PC-9 (cell line): ENCODE measurements at places on chromosomes 11 and 22. TPM values are rescaled to one million over a fixed set of nuclear protein-coding genes. Genes with fewer than 3 reads are reported as not detected.

DNA sequence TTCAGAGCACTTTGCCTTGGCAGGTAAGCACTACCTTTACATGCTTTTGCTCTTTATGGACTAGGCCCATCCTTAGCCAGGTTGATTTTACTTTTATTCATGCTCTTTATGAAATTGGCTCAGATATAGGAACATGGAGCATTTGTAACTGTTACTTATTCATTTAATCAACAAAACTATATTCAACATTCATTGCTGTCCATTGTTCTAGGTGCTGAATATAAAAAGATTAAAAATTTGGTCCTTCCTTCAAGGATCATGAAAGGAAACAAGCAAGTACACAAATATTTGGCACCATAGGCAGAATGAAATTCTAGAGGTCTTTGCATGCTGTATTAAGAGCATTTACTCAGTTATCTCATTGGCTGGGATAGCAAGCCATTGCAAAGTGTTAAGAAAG lies 161.9 kb upstream of the TTC12 start:
- no peaks in the 10 kb centered on the region for H3K27me3 ChIP-seq
- H3K4me3 ChIP-seq, result no peak overlapping the region
- H3K27ac ChIP-seq, result no peak overlapping the region
- DNase-seq, result no peak
- no peaks in the 10 kb centered on the region for H3K4me1 ChIP-seq

DNA sequence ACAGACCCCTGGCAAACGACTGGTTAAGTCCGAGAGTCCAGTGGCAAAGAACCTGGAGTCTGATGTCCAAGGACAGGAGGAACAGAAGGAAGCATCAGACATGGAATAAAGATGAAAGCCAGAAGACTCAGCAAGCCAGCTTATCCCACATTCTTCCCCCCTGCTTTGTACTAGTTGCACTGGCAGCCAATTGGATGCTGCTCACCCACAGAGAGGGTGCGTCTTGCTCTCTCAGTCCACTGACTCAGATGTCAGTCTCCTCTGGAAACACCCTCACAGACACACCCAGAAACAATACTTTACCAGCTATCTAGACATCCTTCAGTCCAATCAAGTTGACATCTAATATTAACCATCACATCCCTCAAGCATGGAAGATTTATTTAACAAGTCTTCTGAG lies 1265.8 kb upstream of the CNTN5 start:
- H3K27me3 ChIP-seq, result no peaks in the 10 kb centered on the region
- H3K4me3 ChIP-seq, result no peak overlapping the region
- no peaks in the 10 kb centered on the region for H3K36me3 ChIP-seq
- no peak for DNase-seq
- H3K27ac ChIP-seq, result no peak overlapping the region

GRCh38 chr11:73236205-73236765 lies 18.2 kb downstream of the P2RY2 start:
- H3K4me1 ChIP-seq, result peaks cover 48% of the 10 kb centered on the region
- DNase-seq, result no peak
- H3K27me3 ChIP-seq, result no peaks in the 10 kb centered on the region

DNA sequence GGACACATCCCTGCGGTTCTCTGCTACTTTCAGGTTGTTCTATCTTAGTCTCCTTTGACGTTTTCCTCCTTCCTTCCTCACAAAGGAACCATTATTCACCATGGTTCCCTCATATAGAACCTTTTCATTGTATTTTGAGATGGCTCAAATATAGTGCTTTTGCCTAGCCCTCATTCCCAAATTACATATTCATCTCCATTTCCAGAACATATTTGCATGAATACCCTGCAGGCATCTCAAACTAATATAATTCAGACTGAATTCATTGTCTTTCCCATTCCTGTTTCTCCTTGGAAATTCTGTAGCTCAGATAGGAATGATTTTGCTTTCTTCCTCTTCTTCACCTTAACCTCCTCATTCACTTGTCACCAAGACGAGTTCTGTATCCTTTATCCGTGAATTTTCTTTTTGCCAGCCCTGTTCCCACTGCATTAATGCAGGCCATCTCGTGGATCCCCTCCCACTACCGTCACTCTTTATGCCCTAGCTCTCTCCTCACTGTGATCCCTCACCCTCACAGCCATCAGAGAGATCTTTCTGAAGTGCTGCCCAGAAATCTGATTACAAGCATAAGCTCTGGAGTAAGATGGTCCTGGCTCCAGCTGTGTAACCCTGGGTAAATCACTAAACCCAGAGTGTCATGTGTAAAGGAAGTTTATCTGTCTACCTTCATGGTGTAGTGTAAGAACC lies 23.3 kb downstream of the PIWIL4 start:
- H3K27me3 ChIP-seq, result no peaks in the 10 kb centered on the region
- peaks cover 44% of the 10 kb centered on the region for H3K4me1 ChIP-seq
- H3K4me3 ChIP-seq, result no peak overlapping the region
- no peak for DNase-seq
- H3K36me3 ChIP-seq, result no peaks in the 10 kb centered on the region
- no peak overlapping the region for H3K27ac ChIP-seq

- H3K4me1 ChIP-seq, result no peaks in the 10 kb centered on the region
- no peak overlapping the region for H3K4me3 ChIP-seq
- no peak overlapping the region for H3K27ac ChIP-seq
- peaks cover 36% of the 10 kb centered on the region for H3K27me3 ChIP-seq
- no peaks in the 10 kb centered on the region for H3K36me3 ChIP-seq
Observed at GRCh38 chr22:26610072-26610958, 7.5 kb downstream of the CRYBB1 start.

- no peak for DNase-seq
- H3K36me3 ChIP-seq, result no peaks in the 10 kb centered on the region
- no peak overlapping the region for H3K27ac ChIP-seq
- no peaks in the 10 kb centered on the region for H3K4me1 ChIP-seq
- H3K4me3 ChIP-seq, result no peak overlapping the region
- peaks cover 57% of the 10 kb centered on the region for H3K27me3 ChIP-seq
Observed at GRCh38 chr11:11289669-11290068, 63.4 kb downstream of the CSNK2A3 start.

- peaks cover 20% of the 10 kb centered on the region; the same call in 1 of the 2 replicates for H3K27me3 ChIP-seq
- H3K27ac ChIP-seq, result no peak overlapping the region
- no peaks in the 10 kb centered on the region for H3K4me1 ChIP-seq
- DNase-seq, result no peak
- H3K36me3 ChIP-seq, result no peaks in the 10 kb centered on the region
Observed at GRCh38 chr11:116309446-116309845, 463.3 kb downstream of the BUD13 start.

DNA sequence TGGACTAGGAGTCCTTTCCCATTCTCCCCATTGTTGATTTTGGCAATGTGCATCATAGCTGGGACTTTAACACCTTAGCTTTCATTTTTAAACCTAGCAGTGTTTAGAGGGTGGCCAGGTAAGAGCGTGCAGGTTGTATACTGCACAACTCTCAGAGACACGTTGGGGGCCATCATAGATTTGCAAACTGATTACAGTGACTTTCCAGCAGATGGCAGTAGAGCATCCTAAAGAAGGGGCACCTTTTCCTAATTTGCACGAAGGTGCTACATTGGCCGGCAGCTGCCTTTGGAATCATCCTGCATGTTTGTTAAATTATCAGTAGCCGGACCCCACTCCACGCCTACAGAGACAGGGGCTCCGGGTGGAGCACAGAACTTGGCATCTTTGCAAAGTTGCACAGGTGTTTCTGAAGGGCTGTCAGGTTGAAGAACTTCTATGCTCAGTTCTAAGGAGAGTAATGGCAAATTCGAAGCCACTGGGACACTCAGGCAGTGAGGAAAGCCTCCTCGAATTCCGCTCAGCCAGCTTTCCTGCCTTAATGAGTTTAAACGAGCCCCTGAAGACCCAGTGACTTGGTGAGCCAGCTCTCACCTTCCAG lies 7.7 kb downstream of the LHFPL7 start:
- H3K27me3 ChIP-seq, result no peaks in the 10 kb centered on the region
- H3K4me3 ChIP-seq, result no peak overlapping the region
- DNase-seq, result no peak
- no peaks in the 10 kb centered on the region for H3K36me3 ChIP-seq
- no peak overlapping the region for H3K27ac ChIP-seq
- no peaks in the 10 kb centered on the region for H3K4me1 ChIP-seq

DNA sequence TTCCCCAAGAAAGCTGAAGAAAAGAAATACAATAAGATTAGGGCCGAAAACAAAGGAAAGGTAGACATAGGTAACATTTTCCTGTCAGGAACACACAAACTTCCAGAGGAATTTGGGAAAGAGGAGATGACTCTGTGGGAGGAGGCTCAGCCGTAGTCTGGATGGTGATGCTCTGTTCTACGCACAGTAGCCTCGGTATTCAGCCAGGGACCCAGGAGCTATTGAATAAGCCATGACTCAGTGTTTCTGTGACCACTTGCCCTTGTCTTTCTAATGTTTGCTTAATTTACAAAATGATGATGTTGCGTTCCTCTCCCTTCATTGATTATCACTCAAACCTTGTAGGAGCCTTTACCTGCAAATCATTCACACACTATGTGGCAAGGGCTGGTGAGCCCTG lies 745.0 kb downstream of the NTM start:
- H3K4me3 ChIP-seq, result no peak overlapping the region
- H3K27me3 ChIP-seq, result peaks cover 7% of the 10 kb centered on the region; the same call in 1 of the 2 replicates
- no peaks in the 10 kb centered on the region for H3K36me3 ChIP-seq
- DNase-seq, result no peak
- no peak overlapping the region for H3K27ac ChIP-seq
- H3K4me1 ChIP-seq, result no peaks in the 10 kb centered on the region

GRCh38 chr11:33197915-33198727 lies 36.8 kb upstream of the CSTF3 start:
- H3K4me3 ChIP-seq, result no peak overlapping the region
- H3K27ac ChIP-seq, result no peak overlapping the region
- no peaks in the 10 kb centered on the region for H3K27me3 ChIP-seq
- H3K36me3 ChIP-seq, result no peaks in the 10 kb centered on the region

GRCh38 chr11:116412118-116412889 lies 360.5 kb downstream of the BUD13 start:
- no peak overlapping the region for H3K4me3 ChIP-seq
- H3K36me3 ChIP-seq, result no peaks in the 10 kb centered on the region
- peaks cover 84% of the 10 kb centered on the region for H3K27me3 ChIP-seq
- DNase-seq, result no peak
- H3K27ac ChIP-seq, result no peak overlapping the region

KDM4D gene
- total RNA-seq, result 0.85 and 1.1 TPM in 2 replicates

TBX10 gene
- total RNA-seq, result not detected in 2 replicates

CLMP gene
- 5.4 and 6.1 TPM in 2 replicates for total RNA-seq

MRGPRF gene
- total RNA-seq, result 0.35 and 0.50 TPM in 2 replicates

PDE3B gene
- not detected in 2 replicates for total RNA-seq

CD3G gene
- total RNA-seq, result not detected in 2 replicates

FOLR1 gene
- total RNA-seq, result 4.7 and 5.0 TPM in 2 replicates

ARL14EP gene
- total RNA-seq, result 14.8 and 16.2 TPM in 2 replicates

OR51S1 gene
- total RNA-seq, result not detected in 2 replicates

ASPHD2 gene
- 0.33 and 0.44 TPM in 2 replicates for total RNA-seq

MAPK8IP1 gene
- 13.6 and 18.8 TPM in 2 replicates for total RNA-seq
